NCI-H774 (cell line): ENCODE measurements at places on chromosomes 3 and 15.

GRCh38 chr3:142459929-142460328 is 12.1 kb upstream of the XRN1 start:
- DNase-seq, result no peak

GRCh38 chr3:109982201-109982600 is 644.9 kb upstream of the DPPA4 start:
- no peak for DNase-seq

DNA sequence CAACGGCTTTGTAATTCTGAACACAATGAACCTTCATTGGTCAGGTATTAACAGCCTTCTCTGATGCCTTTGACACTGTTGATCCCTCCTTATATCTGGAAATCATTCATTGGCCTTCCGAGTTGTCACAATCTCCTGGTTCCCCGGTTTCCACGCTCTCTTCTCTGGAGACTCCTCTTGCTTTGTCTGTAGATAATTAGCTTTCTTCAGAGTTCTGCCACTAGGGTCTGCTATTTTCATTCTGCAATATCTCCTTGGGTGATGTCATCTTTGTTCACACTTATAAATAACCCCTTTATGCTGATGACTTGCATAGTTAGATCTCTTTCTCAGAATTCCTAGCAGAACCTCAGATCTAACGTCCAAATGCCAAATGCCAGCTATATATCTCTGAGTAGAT is 583.8 kb upstream of the ZNF717 start:
- DNase-seq, result no peak

DNA sequence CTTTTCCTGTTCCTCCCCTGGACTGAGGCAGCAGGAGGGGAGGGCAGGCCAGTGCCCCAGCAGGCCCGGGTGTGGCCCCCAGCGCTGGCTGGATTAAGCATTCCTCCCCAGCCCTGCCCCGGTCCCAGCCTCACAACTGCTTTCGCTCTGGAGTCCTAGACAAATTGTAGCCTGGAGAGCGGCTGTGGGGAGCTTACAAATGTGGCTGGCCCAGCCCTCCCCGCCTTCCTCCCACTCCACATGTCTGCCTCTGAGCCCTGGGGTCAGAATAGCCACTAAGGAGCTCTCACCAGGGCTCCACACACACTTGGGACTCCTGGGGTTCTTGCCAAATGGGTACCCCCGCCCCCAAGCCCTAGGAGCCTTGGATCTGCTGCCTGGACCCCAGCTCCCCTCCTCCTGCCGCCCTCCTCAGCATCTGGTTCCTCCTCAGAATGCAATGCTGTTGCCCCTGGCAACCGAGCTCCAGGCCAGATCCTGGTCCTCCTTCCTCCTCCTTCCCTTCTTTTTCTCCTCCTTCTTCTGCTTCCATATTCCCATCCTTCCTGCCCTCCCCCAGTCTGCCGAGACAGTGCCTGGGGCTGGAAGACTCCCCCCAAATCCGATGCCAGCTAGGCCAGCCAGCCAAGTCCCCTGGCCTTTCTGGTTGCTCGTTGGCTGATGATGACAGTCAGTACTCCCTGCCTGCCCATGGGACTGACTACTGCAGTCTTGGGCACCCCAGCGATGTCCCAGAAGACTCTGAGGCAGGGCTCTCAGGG is 91.1 kb downstream of the LINGO1 start:
- DNase-seq, result no peak

GRCh38 chr15:96351761-96352603 is 21.5 kb downstream of the NR2F2 start:
- DNase-seq, result no peak

DNA sequence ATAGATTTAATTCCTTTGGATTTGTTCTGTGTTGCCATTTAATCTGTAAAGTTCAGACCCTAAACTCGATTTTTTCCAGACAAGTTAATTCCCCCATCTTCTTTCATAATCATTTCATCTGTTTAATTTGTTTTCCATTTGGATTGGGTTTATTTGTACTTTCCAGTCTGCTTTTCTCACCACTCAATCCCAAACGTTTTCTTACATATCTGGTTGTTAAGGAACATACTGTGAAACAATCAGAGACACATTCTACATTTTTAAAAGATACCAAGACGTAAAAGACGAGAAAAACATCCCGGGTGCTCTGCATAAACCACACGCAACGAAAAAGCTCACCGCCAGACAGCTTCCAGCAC is 13.0 kb upstream of the ONECUT1 start:
- no peak for DNase-seq

GRCh38 chr3:194313560-194314387 is 37.4 kb downstream of the CPN2 start:
- DNase-seq, result no peak

DNA sequence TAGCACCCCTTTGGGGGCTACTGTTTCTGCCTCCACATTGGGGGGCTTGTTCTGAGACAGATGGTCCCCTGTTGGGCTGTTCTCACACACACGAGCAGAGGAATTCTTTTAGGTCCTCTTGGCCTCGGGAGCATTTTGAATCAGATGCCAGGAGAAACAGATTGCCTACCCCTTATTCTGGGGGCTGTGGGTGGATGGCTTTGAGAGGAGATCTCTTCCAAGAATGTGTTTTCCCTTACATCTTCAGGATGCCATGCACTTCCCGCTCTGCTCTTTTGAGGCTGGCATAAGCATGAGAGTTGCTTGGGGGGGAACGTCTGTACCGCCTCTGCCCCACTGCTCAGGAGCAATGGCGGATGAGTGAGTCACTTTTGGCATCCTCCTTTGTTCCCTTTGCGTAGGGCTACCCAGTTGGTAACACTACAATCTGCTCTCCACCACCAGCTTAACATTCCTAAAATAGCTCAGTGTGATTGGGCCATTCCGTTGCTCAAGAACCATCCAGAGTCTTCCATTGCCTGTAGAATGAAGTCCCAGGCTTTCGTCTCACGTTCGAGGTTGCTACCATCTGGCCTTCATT is 154.4 kb downstream of the RPLP1 start:
- DNase-seq, result no peak

DNA sequence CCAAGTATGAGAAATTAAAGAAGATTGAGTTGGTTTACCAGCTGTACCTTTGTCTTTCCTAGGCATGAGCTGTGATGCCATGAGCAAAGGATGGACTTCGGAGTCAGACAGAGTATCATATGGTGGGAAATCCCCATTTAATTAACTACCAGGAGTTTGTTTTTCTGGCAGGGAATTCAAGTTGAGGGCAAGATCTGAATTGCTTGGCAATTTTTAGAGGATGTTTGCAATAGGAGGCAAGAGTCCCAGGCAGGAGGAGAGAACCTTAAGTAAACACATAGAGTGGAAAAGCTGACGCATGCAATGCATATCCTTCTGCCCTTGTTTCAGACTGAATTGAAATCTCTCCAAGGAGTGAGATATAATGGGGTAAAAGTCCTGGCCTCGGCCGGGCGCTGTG is 569.7 kb upstream of the MDFIC2 start:
- no peak for DNase-seq

GRCh38 chr15:27459836-27460235 is 488.9 kb downstream of the GABRG3 start:
- no peak for DNase-seq

DNA sequence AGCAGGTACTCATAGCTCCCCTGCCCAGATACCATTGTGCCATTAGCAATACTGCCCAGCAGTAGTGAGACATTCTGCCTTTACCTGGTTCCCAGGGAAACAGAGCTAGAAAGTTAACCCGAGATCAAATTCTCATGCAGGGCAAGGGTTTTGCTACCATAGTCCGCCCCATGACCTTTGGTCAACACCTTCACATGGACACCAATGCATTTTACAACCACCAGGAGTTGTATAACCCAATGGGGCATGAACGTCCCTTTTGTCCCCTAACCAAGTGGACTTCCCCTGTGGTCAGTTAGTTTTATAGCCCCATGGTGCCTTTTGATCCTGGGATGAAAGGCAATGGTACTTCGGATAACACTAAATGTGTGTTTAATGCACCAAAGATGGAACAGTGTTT is 151.7 kb upstream of the IQSEC1 start:
- DNase-seq, result no peak

DNA sequence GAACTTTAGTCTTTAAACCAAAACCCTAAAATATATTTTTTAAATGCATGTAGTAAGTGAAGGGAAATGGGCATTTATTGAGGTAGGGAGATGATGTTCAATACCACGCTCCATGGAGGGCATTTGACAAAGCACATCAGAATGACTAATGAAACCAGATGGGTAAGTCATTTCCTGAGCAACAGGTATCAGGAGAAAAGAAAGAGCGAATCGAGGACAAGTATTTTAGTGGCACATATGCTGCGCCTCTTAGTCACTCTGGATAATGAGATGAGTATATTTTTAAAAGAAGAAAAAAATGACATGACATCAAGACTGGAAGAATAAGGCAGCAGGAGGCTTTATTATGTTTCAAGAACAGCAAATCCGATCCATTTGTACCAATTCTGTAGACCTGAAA is 129.0 kb upstream of the ARHGEF3 start:
- DNase-seq, result no peak

- DNase-seq, result no peak
Measured at GRCh38 chr15:66565141-66565641, 607 bp downstream of the LCTL start.

DNA sequence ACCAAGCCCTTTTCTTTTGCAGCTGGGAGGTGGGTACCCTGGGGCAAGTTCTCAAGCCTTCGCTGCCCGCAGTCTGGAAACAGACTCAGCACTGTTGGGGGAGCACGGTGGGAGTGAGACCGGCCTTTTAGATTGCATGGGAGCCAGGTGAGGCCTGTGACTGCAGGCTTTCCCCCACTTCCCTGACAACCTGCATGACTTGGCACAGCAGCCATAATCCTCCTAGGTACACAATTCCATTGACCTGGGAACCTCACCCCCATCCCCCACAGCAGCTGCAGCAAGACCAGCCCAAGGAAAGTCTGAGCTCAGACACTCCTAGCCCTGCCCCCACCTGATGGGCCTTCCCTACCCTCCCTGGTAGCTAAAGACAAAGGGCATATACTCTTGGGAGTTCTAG is 52.2 kb upstream of the CCDC80 start:
- DNase-seq, result no peak

DNA sequence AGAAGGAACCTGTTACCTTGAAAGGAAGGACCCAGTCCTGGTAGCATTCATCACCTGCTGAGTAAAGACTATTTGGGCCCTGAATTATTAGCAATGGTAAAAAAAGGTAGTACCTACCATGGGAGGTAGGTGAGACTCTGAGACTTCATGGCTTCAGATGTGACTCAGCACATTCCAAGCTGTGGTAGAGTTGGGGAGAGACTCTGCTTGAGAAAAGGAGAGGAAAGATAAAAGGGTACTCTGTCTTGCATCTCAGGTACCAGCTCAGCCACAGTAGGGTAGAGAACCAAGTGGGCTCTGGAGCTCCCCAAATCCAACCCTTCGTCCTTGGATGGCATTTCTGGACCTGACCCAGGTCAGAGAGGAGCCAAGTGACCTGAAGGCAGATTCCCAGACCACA is 430.4 kb downstream of the TBL1XR1 start:
- DNase-seq, result no peak

- no peak for DNase-seq
Measured at GRCh38 chr3:71052716-71053115, 530.8 kb downstream of the FOXP1 start.

GRCh38 chr15:78067328-78068228 is 9.9 kb downstream of the TBC1D2B start:
- no peak for DNase-seq

GRCh38 chr3:41148478-41148877 is 50.8 kb upstream of the CTNNB1 start:
- no peak for DNase-seq

DNA sequence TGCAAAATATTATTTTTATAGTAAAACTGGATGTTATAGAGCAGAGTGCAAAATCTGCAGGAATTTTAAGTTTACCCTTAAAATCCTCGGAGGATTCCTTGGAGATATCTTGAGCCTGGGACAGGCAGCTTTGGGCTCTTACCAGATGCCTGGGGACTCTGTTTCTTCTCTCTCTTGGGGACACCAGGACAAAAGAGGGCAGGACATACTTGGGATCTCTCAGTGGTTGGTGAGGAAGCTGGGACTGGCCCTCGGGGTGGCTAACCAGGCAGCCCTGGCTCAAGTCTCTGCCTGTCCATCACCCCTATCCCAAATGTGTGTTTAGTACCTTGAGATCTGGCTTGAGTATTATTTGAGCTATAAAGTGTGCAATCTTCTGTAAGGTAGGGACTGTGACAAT is 38.6 kb downstream of the TKT start:
- no peak for DNase-seq

GRCh38 chr15:97654481-97655076 is 305.9 kb upstream of the ARRDC4 start:
- DNase-seq, result no peak

DNA sequence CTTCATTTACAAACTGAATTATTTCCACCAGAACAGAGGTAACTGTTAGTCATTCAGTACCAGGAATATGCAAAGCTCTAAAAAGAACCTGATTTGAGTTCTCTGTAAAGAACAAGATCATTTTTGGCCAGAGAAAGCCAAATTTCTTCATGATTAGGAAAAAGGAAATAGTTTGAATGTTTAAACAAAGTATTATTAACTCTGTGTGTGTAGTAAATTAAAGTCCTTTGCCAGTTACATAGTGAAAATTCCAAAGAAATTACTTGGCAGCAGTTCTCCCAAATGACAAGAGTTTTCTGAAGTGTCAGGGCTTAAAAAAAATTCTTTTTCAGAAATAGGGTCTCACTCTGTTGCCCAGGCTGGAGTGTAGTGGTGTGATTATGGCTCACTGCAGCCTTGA is 24.5 kb downstream of the QTRT2 start:
- DNase-seq, result no peak

- peak; percentile 55 for DNase-seq
Measured at GRCh38 chr15:63503739-63504246, 600 bp upstream of the USP3 start.

DNA sequence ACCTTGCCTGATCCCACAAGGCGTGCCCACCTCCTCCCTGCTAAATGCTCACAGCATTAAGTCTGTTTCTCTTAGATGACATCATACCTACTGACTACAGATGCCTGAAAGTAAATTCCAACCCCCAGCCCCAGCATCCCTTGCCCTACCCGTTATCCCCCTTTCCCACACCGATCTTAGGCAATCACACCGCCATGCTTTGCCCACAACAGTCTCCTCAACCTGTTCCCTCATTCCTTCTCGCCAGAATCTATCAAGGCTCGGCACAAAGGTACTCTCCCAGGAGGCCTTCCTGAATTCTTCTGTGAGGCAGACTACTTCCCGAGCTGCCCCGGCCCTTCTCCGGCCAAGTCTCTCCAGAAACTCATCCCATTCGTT is 789 bp upstream of the SEC61A1 start:
- no peak for DNase-seq

DNA sequence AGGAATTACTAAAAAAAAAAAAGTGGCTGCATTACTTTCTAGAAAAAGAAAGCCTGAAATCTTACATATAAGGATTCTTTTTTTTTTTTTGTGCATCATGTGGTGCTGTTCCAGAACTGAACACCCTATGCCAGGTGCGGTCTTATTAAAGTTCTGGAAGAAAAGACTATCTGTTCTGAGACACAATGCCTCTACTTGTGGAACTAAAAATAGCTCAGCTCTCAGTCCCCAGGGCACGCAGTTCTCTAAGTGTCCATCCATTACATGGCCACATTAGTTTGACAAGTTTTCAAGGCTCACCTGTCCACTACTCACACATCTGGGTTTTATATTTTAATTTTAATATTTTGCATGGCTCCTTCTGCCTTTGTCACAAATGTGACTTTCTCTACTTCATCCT is 126.6 kb upstream of the ADAMTS9 start:
- DNase-seq, result no peak
